Suprapubic skin (tissue), 4 donors: ENCODE measurements at places on chromosomes 5 and 9.

DNA sequence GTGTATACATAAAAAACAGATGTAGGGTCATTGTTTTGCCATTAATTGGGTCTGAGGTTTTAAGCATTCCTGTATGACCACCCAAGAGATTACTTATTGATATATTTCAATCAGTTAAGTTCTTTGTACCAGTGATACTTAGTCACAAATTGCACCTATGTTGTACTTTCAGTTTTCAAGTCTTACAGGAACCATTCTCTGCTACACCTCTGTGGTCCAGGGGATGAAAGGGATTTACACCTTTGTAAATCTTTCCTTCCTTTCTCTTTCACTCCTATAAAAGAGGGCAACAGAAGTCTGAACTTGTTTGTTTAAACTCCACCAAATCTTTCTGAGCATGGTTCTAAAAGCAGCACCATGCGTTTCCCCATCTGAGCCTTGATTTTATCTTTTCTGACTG, 86.1 kb downstream of the DEPDC1B start:
- no peaks in the 10 kb centered on the region for H3K36me3 ChIP-seq
- H3K4me1 ChIP-seq = no peaks in the 10 kb centered on the region
- DNase-seq = no peak
- H3K4me3 ChIP-seq = no peak overlapping the region
- no peak overlapping the region for H3K27ac ChIP-seq

- no peaks in the 10 kb centered on the region for H3K27me3 ChIP-seq
- H3K36me3 ChIP-seq = no peaks in the 10 kb centered on the region
- no peak overlapping the region for H3K4me3 ChIP-seq
- DNase-seq = no peak
These were observed 503.0 kb upstream of the CD180 start for GRCh38 chr5:67699560-67699959.

- no peak overlapping the region for H3K4me3 ChIP-seq
- peak; percentile 88 for DNase-seq
- H3K4me1 ChIP-seq = peaks cover 10% of the 10 kb centered on the region
- H3K36me3 ChIP-seq = no peaks in the 10 kb centered on the region
- H3K27ac ChIP-seq = no peak overlapping the region
These were observed 46.7 kb downstream of the IL31RA start for GRCh38 chr5:55897905-55898304.

DNA sequence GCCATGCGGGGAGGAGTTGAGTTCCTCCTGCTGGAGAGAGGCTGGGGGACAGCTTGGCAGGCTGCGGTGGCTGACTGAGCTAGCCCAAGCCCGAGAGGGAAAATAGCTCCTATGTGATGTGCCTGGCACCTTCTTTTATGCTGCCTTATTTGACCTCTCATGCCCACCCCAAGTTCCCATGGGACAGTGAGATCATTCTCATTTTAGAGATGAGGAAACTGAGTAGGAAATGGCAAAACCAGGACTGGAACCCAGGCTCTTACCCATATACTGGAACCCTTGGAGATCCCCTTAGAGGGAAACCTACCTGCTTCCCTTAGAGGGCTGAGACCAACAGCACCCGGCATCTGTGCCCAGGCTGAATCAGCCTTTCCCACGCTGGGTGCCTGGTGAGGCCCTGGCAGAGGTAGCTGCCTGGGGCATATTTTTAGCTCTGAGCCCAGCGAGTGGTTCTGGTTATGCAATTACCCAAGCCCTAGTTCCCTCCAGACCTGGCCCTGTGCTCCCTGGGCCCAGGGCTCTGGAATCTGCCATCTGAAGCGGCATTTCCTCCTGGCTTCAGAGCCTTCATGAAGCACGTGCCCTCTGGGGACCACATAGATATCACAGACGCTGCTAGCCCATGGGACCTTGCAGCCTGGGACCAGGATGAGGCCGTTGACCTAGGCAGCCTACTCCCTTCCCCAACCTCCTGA, 23.6 kb downstream of the COL27A1 start:
- H3K27ac ChIP-seq = no peak overlapping the region
- no peaks in the 10 kb centered on the region for H3K27me3 ChIP-seq
- H3K4me3 ChIP-seq = no peak overlapping the region
- no peak for DNase-seq
- peaks cover 44% of the 10 kb centered on the region for H3K4me1 ChIP-seq
- H3K36me3 ChIP-seq = no peaks in the 10 kb centered on the region

- H3K27ac ChIP-seq = no peak overlapping the region
- no peaks in the 10 kb centered on the region for H3K36me3 ChIP-seq
- no peaks in the 10 kb centered on the region for H3K27me3 ChIP-seq
- H3K4me3 ChIP-seq = no peak overlapping the region
- no peaks in the 10 kb centered on the region for H3K4me1 ChIP-seq
These were observed 98.4 kb downstream of the FGF1 start for GRCh38 chr5:142587354-142587965.

DNA sequence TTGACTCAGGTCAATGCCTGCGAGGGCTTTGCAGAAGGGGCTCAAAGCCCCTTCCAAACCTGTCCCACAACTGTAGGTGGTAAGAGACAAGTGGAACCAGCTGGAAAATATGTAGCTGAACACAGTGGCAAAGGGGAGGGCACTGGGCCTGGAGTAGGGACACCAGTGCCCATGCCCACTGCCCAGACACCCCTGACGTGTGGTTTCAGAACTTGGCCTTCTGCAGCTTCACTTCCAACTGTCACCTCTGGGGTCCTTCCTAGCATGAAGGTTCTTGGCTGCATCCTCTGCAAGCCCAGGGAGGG, 233.1 kb upstream of the IRX1 start:
- no peaks in the 10 kb centered on the region for H3K4me1 ChIP-seq
- H3K27me3 ChIP-seq = no peaks in the 10 kb centered on the region
- no peaks in the 10 kb centered on the region for H3K36me3 ChIP-seq
- H3K27ac ChIP-seq = no peak overlapping the region
- DNase-seq = peak; percentile 11
- H3K4me3 ChIP-seq = no peak overlapping the region

DNA sequence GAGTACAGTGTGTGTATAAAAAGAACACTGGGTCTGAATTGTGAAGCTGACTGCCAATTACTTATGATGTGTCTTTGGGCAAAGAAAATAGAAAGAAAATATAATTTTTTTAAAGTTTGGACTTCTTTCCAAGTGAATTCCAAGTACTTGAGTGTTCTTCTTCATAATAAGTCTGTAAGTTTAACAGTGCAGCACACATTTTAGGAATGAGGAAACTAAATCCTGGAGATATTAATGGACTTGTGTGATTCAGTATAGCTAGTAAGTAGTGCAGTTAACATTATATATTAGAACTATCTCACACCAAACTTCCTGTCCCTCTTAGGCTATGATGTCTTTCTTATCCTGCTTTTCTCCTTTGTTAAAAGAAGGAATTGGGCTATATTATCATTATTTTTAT, 1953.8 kb downstream of the MAT2B start:
- H3K4me1 ChIP-seq = no peaks in the 10 kb centered on the region
- H3K36me3 ChIP-seq = no peaks in the 10 kb centered on the region
- no peak for DNase-seq
- H3K27me3 ChIP-seq = no peaks in the 10 kb centered on the region
- H3K27ac ChIP-seq = no peak overlapping the region
